T-helper 2 cell treated with Interferon-gamma antibody and Interleukin-4, amounts not matched to agents 5 μg/mL and 100 μg/mL, for 36 hours (primary cell): ENCODE measurements at places on chromosomes 5 and 9.

- DNase-seq, result no peak
- H3K4me1 ChIP-seq, result no peaks in the 10 kb centered on the region
- no peak overlapping the region for H3K4me3 ChIP-seq
- peaks cover 5% of the 10 kb centered on the region for H3K27me3 ChIP-seq
- H3K36me3 ChIP-seq, result no peaks in the 10 kb centered on the region
These were observed 2.8 kb downstream of the OR1L8 start for GRCh38 chr9:122580360-122580759.

GRCh38 chr9:117775591-117775990 lies 71.4 kb downstream of the TLR4 start:
- no peak overlapping the region for H3K27ac ChIP-seq
- DNase-seq, result no peak
- H3K4me3 ChIP-seq, result no peak overlapping the region
- H3K36me3 ChIP-seq, result no peaks in the 10 kb centered on the region
- H3K4me1 ChIP-seq, result peaks cover 14% of the 10 kb centered on the region

DNA sequence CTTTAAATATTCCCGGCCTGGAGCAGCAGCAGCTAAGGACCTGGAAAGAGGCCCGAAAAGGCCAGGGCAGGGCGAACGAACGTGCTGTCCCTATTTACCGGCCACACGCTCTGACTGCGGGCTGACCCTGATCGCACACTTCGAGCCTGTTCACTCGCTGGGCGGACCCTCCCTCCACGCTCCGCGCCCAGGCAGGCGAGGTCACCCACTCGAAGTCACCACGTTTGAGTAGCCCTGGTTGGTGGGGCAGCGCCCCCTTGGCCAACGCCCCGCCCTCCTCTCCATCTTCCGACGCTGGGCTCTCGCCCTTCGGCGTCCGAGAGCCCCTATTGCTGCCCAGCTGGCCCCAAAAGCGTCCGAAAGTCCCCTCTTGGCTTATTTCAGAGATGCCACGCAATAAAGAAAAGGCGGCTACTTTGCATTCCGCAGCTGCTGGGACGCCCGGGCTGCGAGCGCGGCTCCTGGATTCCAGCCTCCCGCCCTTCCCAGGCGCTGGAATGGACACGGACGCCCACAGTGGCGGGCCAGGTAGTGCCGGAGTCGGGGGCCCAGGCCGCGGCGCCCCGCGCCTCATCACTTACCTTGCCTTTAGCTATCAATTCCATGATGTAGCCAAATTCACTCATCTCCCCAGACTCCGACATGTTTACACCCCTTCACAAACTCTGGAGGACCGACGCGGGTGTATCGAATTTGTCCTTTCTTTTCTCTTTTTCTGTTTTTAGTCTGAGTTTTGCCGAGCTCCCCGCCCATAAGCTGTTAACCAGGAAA lies 9.9 kb upstream of the TRIM36 start:
- peaks cover 83% of the 10 kb centered on the region for H3K27me3 ChIP-seq
- no peaks in the 10 kb centered on the region for H3K36me3 ChIP-seq
- H3K27ac ChIP-seq, result no peak overlapping the region
- DNase-seq, result no peak
- peaks cover 7% of the 10 kb centered on the region for H3K4me1 ChIP-seq

- H3K27me3 ChIP-seq, result peaks cover 5% of the 10 kb centered on the region
- H3K4me3 ChIP-seq, result no peak overlapping the region
- H3K36me3 ChIP-seq, result no peaks in the 10 kb centered on the region
- H3K27ac ChIP-seq, result no peak overlapping the region
These were observed 132.7 kb downstream of the GLIS3 start for GRCh38 chr9:4167079-4167671.

DNA sequence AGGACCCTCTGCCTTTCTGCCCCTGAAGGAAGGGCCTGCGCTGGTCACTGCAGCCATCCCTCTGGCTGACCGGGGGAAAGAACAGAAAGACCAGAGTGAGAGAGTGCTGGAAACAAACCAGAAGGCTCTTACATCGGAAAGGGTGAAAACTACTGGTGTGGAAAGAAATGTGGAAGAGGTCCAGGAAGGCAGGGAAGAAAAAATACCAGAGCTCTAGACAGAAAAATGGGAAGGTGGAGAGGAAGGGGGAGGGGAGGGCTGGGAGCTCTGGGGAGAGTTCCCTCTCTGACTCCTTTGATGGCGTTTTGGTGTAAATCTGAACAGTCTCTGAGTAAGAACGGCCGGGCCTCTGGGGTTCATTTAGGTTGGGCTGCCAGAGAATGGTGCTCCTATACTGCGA lies 47.7 kb downstream of the COL23A1 start:
- H3K27ac ChIP-seq, result no peak overlapping the region
- DNase-seq, result no peak
- no peak overlapping the region for H3K4me3 ChIP-seq
- H3K4me1 ChIP-seq, result no peaks in the 10 kb centered on the region
- H3K36me3 ChIP-seq, result no peaks in the 10 kb centered on the region

DNA sequence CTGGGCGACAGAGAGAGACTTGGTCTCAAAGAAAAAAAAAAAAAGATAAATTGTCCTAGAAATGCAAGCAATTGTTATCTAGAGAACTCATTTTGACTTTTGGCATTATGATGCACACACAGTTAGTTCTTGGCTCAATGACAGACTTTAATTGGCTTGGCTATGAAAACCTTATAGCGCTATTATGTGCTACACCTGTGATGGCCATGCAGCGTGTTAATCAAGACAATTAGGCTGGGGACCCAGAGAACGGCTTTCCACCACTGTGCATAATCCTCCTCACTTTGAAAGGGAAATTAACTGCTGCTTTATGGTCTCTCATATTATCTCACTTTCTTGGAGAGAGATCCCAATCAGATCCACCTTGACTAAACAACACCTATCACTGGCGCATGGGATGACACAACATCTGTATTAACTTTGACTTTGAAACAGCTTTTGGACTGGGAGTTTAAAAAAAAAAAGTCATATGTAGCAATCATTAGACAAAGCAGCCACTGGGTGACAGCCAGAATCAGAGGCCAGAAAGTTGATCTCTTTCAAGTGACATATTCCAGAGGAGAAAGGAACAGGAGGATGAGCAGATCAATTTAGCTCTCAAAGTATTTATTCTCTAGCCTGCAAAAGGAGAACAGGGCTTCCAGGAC lies 132.5 kb downstream of the PPP2R2B start:
- H3K36me3 ChIP-seq, result peaks cover 6% of the 10 kb centered on the region
- H3K4me3 ChIP-seq, result no peak overlapping the region
- H3K4me1 ChIP-seq, result peaks cover under 1% of the 10 kb centered on the region
- no peak overlapping the region for H3K27ac ChIP-seq
- no peak for DNase-seq

DNA sequence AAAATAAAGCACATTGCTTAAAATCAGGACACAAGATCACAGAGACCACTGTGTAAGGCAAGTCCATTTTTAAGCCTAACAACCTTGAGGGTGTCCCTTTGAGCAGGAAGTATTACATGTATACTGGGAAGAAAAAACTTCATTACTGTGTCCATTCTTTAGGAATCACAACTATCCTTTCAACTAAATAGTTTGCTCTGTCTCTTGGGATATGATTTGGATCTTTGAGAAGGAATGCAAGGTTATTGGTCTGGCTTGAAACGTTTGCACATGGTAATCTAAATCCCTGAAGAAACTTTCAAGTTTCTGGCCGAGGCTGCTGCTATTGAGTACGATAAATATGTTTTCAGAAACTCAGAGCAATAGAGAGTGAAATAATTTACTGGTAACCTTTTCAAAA lies 923.0 kb upstream of the SEMA6A start:
- H3K27me3 ChIP-seq, result no peaks in the 10 kb centered on the region
- H3K4me1 ChIP-seq, result no peaks in the 10 kb centered on the region
- DNase-seq, result no peak
- no peak overlapping the region for H3K27ac ChIP-seq
- no peak overlapping the region for H3K4me3 ChIP-seq
- no peaks in the 10 kb centered on the region for H3K36me3 ChIP-seq

DNA sequence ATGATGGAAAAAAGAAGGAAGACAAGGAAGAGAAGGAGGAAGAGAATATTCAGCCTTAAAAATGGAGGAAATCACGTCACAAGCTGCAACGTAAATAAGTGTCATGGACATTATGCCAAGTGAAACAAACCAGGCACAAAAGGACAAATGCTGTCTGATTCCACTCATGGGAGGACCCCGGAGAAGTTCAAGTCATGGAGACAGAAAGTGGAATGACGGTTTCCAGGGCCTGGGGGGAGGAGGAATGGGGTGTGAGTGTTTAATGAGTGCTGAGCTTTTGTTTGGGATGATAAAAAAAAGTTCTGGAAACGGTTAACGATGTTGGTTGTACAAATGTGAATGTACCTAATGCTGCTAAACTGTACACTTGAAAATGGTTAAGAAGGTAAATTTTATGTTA lies 439.5 kb downstream of the GADD45G start:
- DNase-seq, result no peak
- peaks cover 4% of the 10 kb centered on the region for H3K27me3 ChIP-seq
- H3K4me3 ChIP-seq, result no peak overlapping the region
- H3K4me1 ChIP-seq, result peaks cover 12% of the 10 kb centered on the region
- H3K27ac ChIP-seq, result no peak overlapping the region
- H3K36me3 ChIP-seq, result no peaks in the 10 kb centered on the region

- H3K27ac ChIP-seq, result peak overlapping the region; percentile 94
- H3K36me3 ChIP-seq, result peaks cover 30% of the 10 kb centered on the region
- peak overlapping the region; percentile 90 for H3K4me3 ChIP-seq
- no peaks in the 10 kb centered on the region for H3K27me3 ChIP-seq
- DNase-seq, result peak; percentile 55
- peaks cover 42% of the 10 kb centered on the region for H3K4me1 ChIP-seq
These were observed 832 bp downstream of the LMBRD2 start for GRCh38 chr5:36150676-36151433.

GRCh38 chr9:121700165-121700831 lies 48.9 kb downstream of the DAB2IP start:
- DNase-seq, result no peak
- peaks cover 68% of the 10 kb centered on the region for H3K27me3 ChIP-seq
- peaks cover 8% of the 10 kb centered on the region for H3K4me1 ChIP-seq
- H3K36me3 ChIP-seq, result no peaks in the 10 kb centered on the region
- H3K27ac ChIP-seq, result no peak overlapping the region

DNA sequence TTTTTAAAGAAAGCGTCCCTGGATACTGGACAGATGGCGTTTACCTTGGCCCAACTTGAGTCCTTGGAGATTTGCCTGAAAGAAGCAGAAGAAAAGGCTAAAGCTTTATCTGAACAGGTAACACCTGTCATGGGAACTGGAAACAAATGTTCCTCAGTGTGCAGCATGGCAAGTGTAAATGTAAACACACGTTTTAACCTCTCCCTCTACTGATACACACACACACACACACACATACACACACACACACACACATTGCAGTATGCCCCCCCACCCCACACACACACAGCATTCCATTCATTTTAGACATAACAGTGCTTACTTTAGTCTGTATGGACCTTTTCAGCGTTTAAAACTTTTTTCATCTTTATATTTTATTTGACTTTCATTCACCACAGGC lies 51.1 kb downstream of the CCDC192 start:
- no peak overlapping the region for H3K4me3 ChIP-seq
- H3K27ac ChIP-seq, result no peak overlapping the region
- no peaks in the 10 kb centered on the region for H3K4me1 ChIP-seq
- H3K27me3 ChIP-seq, result peaks cover 2% of the 10 kb centered on the region

- no peaks in the 10 kb centered on the region for H3K36me3 ChIP-seq
- no peak overlapping the region for H3K4me3 ChIP-seq
- H3K27me3 ChIP-seq, result no peaks in the 10 kb centered on the region
- no peaks in the 10 kb centered on the region for H3K4me1 ChIP-seq
These were observed 726.5 kb upstream of the RIOK2 start for GRCh38 chr5:97909541-97909940.

- no peaks in the 10 kb centered on the region for H3K4me1 ChIP-seq
- H3K27ac ChIP-seq, result no peak overlapping the region
- H3K36me3 ChIP-seq, result no peaks in the 10 kb centered on the region
- DNase-seq, result no peak
These were observed 913.8 kb downstream of the TLE1 start for GRCh38 chr9:80775530-80775929.

GRCh38 chr9:136916330-136917184 lies 28.0 kb downstream of the FBXW5 start:
- no peak for DNase-seq
- H3K36me3 ChIP-seq, result peaks cover 43% of the 10 kb centered on the region
- H3K4me1 ChIP-seq, result no peaks in the 10 kb centered on the region
- no peak overlapping the region for H3K27ac ChIP-seq
- no peaks in the 10 kb centered on the region for H3K27me3 ChIP-seq
- no peak overlapping the region for H3K4me3 ChIP-seq

DNA sequence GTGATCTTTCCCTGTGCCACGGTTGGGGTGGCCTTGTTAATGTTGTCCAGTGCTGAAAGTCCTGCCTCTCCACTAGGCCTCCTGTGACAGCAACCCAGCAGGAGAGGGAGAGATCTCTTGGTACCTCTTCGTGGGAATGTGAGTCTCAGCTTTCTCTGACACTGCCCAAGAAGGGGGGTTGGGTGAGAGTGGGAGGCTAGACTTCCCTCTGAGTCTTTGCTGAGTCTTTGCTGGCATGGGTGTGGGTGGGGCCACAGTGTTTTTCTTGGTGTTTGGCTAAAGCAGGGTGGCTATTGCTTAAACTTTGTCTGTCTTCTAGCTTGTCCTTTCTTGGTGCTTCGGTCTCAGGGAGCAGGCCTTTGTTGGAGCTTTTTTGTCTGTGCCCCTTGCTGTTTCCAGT lies 145.6 kb downstream of the GNA14 start:
- H3K36me3 ChIP-seq, result no peaks in the 10 kb centered on the region
- H3K4me1 ChIP-seq, result no peaks in the 10 kb centered on the region
- no peak overlapping the region for H3K27ac ChIP-seq
- H3K27me3 ChIP-seq, result no peaks in the 10 kb centered on the region
- H3K4me3 ChIP-seq, result no peak overlapping the region
- DNase-seq, result no peak

- no peak overlapping the region for H3K4me3 ChIP-seq
- no peaks in the 10 kb centered on the region for H3K36me3 ChIP-seq
- no peaks in the 10 kb centered on the region for H3K4me1 ChIP-seq
- DNase-seq, result no peak
These were observed 84.4 kb upstream of the STARD4 start for GRCh38 chr5:111596705-111597104.

DNA sequence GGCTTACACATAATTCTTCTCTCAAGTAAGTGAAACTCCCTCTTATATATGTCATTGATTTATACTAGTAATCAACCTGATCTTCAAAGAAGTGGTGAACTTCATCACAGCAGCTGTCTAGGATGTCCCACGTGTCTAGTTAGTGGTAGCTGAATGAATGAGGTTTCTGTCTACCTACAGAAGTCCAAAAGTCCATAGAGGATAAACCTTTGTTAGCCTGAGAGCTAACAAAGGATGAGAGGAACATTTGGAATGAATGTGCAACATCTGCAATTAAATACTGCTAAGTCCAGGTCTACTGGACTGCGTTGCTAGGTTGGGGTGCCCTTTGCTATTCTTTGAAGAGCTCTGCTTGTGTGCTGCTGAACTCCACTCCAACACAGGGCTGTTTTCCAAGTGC lies 213.8 kb upstream of the DAP start:
- no peak overlapping the region for H3K27ac ChIP-seq
- H3K4me3 ChIP-seq, result no peak overlapping the region
- no peak for DNase-seq
- no peaks in the 10 kb centered on the region for H3K36me3 ChIP-seq
- H3K4me1 ChIP-seq, result no peaks in the 10 kb centered on the region
